ENCODE measurements at places on chromosomes 16 and 17. TPM values are rescaled to one million over a fixed set of nuclear protein-coding genes. Genes with fewer than 3 reads are reported as not detected.

Gene GAS2L2
- 0.26 TPM for total RNA-seq

DNA sequence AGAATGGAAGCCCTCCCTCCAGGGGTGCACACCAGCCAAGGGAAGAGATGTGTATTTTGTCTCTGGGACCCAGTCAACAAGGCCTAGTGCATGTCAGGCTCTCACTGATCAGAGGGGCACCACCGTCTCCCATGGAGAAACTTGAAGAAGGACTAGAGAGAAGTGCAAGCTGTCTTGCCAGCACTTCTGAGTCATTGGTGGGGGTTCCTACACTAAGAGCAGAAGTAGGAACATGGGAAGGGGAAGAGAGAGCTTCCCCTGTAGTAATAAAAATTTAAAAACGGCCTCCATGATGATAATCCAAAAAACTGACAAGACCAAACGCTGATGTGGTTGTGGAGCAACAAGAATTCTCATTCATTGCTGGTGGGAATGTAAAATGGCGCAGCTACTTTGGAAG is 46.3 kb downstream of the DYNLRB2 start:
- DNase-seq = no peak
- no peak overlapping the region for H3K27ac ChIP-seq
- H3K4me3 ChIP-seq = no peak overlapping the region
- H3K27me3 ChIP-seq = no peaks in the 10 kb centered on the region
- peaks cover 29% of the 10 kb centered on the region for H3K4me1 ChIP-seq

- DNase-seq = no peak
- H3K4me3 ChIP-seq = no peak overlapping the region
- H3K36me3 ChIP-seq = no peaks in the 10 kb centered on the region
- no peak overlapping the region for H3K27ac ChIP-seq
These were observed 22.7 kb downstream of the TBX4 start for GRCh38 chr17:61474934-61475333.

GRCh38 chr17:49132699-49133364 is at the start of gene B4GALNT2:
TSS of gene B4GALNT2 (plus strand) at chr17:49132769. CDS start at chr17:49132793, 24 bp downstream.
- H3K27ac ChIP-seq = no peak within 1 kb of the TSS
- H3K4me1 ChIP-seq = peaks cover 11% of the 10 kb centered on the region
- H3K27me3 ChIP-seq = peaks cover 17% of the 10 kb centered on the region
- DNase-seq = no peak

DNA sequence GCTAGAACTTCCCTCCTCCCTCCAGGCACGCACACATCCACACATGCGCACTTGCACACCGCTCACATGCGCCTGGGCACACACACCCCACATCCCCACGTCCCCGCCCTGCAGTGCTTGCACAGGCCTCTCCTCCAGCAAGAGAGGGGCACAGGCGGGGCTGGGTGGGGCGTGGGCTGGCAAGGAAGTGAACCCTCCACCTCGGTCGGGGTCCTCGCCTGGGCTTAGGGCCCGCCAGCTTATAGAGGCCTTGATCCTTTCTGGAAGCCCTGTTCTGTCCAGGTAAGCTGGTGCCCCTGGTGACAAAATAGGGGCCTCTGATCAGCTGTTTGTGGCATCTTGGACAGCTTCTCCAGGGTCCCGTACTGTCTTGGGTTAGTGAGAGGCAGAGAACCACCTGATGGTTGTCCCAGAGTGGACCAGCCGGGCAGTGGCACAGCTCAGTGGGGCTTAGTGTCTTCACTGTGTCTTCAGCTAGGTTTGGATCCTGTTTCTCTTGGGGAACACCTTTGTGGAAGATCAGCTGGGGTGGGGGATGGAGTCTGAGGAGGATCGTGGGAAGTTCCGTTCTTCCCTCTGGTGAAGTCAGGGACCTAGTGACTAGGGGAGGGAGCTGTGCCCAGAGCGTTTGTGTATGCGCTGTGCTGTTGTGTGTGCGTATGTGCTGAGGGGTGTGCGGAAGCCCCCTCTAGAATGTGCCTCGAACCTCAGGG is 12.1 kb downstream of the TBX4 start:
- H3K27ac ChIP-seq = no peak overlapping the region
- peaks cover 3% of the 10 kb centered on the region for H3K27me3 ChIP-seq
- DNase-seq = no peak
- no peak overlapping the region for H3K4me3 ChIP-seq
- H3K36me3 ChIP-seq = no peaks in the 10 kb centered on the region

DNA sequence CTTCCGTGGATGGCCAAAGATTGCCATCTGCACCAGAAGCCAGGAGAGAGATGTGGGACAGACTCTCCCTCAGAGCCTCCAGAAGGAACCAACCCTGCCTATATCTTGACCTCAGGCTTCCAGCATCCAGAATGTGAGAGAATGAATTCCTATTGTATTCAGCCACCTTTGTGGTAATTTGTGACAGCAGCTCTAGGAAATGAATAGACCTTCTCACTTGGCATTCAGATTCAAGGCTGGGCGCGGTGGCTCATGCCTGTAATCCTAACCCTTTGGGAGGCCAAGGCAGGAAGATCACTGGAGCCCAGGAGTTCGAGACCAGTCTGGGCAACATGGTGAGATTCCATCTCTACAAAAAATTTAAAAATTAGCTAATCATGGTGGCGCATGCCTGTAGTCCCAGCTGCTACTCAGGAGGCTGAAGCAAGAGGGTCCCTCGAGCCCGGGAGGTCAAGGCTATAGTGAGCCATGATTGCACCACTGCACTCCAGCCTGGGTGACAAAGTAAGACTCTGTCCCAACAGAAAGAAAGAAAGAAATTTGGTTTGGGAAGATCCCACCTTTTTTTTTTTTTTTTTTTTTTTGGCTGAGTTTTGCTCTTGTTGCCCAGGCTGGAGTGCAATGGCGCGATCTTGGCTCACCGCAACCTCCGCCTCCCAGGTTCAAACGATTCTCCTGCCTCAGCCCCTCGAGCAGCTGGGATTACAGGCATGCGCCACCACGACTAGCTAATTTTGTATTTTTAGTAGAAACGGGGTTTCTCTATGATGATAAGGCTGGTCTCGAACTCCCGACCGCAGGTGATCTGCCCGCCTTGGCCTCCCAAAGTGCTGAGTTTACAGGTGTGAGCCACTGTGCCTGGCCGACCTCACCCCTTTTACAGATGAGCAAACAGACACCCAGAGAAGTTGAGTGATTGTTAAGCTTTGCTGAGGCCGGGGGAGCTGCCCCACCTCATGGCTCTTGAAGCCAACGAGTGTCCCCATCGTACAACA is 4.3 kb upstream of the CPSF4L start:
- no peak for DNase-seq
- H3K27ac ChIP-seq = no peak overlapping the region
- no peaks in the 10 kb centered on the region for H3K36me3 ChIP-seq
- H3K27me3 ChIP-seq = no peaks in the 10 kb centered on the region
- no peak overlapping the region for H3K4me3 ChIP-seq
